ENCODE measurements at places on chromosomes 11 and 22.

GRCh38 chr11:114664641-114665040 is 13.7 kb upstream of the NXPE2 start:
- DNase-seq, result no peak

GRCh38 chr11:90556606-90557005 is 333.8 kb upstream of the CHORDC1 start:
- DNase-seq, result no peak

DNA sequence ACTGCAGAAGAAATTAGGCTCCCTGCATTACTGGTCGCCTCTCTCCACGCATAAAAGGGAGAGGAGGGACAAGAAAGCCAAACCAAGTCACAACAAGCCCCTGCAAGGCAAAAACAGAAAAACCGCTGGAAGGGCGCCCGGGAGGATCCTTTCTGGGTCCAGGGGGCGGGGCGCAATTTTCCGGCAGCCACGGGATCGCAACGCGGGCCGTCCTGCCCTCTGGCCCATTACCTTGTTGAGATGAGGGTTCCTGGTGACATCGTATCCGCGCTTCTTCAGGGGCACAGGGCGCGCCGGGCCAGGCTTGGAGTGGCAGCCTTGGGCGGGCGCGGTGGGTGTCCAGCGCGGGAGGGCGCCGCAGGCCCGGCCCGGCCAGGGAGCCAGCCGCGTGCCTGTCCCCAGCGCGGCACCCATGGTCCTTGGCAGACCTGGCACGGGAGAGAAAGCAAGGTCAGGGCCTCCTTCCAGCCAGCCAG is 847 bp downstream of the ME3 start:
- no peak for DNase-seq

GRCh38 chr11:105321696-105322095 is 182.1 kb upstream of the CARD18 start:
- DNase-seq, result no peak

GRCh38 chr11:14554959-14555358 is 34.8 kb upstream of the PSMA1 start:
- DNase-seq, result no peak

DNA sequence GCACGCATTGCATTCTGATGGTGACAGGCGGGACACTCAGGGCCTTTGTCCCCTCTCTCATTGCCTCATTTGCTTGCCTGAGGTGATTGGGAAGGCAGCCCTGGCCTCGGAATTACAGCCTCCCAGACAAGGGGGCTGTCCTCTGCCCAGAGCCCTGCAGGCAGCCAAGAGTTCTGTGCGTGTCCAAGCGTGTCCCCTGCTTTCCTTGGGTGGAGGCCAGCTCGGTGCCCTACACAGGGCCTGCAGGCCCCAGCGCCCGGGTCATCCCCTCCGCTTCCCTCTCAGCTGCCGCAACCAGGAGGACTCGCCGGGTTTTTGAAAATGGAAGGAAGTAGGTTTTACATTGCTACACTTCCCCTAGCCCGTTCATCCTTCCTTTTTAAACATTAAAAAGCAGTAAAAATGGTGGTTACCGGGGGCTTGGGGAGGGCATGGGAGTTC is 1.9 kb downstream of the GRAMD4 start:
- no peak for DNase-seq

DNA sequence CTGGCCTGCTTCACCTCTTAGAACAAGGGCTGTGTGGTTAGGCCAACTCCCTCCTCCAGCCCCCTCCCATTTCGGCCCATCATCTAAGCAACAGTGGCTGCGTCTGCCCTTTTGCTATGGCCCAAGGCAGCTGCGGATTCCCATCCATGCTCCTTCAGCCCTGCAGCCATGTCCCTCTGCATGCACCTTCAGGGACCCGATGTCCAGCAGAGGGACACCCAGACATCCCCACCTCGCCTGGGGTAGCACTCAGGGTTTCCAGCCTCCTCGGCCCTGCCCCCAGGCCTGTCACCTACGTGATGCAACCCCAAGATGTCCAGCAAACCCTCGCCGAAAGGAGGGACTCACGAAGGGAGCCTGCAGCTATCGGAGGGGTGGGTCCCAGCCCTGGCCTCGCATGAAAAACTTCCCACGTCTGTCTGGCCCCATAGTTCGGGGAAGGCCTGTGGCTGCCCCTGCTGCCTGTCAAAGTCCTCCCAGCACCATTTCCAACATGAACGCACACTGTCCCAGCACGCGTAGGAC is 194.4 kb downstream of the CTTN start:
- DNase-seq, result no peak

DNA sequence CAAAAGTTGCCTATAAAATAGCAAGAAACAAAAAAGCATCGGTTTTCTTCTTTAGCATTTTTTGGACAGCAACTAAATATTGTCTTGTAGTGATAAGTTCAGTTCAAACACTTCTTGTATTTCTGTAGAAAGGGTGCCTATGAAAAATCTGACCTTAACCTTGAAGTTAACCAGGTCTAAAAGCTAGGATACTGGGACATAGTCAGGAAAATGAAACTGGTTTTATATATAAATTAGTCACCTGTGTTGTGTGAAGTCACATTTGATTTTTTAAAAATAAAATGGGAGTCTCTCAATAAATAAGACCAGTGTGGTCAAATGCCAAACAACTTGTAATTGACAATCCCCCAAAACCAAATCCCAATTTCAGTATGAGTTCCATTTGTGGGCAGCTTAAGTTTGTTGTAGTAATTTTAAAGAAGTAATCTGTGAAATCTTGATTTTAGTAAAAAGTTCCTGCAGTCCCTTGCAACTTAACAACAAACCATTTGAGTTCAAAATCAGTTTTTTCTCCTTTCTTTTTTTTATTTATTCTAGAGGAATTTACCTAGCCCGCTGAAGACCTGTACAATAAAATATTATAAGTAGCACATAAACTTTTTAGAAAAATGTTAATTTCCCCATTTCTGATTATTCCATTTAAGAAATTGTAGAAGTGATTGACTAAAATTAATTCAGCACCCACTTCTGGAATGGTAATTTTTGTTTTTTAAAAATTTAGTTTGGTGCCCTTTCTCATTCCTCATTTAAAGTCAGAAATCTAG is 84.5 kb upstream of the PPARA start:
- DNase-seq, result no peak

- DNase-seq, result no peak
These were observed 42.3 kb downstream of the C11orf96 start for GRCh38 chr11:43984519-43985385.

- no peak for DNase-seq
These were observed 673 bp upstream of the SCUBE2 start for GRCh38 chr11:9092072-9092471.

DNA sequence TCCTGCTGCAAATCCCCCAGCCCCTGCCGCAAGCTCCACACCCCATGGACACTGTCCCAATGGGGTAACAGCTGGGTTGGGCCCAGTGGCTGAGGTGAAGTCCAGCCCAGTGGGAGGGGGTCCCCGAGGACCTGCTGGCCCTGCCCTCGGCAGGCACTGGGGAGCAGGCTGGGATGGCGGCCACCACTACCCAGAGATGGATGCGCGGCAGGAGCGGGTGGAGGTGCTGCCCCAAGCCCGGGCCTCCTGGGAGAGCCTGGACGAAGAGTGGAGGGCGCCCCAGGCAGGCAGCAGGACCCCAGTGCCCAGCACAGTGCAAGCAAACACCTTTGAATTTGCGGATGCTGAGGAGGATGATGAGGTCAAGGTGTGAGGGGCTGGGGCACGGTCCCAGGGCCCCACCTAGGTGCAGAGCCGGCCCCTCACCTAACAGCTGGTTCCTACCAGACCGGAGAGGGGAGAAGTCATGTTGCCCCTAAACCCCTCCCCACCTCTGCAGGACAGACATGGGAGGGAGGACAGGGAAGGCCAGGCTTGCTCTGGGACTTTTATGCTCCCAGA is 8.2 kb downstream of the CDC42EP1 start:
- DNase-seq, result no peak

GRCh38 chr11:10328314-10329098 is 23.6 kb downstream of the ADM start:
- DNase-seq, result no peak

DNA sequence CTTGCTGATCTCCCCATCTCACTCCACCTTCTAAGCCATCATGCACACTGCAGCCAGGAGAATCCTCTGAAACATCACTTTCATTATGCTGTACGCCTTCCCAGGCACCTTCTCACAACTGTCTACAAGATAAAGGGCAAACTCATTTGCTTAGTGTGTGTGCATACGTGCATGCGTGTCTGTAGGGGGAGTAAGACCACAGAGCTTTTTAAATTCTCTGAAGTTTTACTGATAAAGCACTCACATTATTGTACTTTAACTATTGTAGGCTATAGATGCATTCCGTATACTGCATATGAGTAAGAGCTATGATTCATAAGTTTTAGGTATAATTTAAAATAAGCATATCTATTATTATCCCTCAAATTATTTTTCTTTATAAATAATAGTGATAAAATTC is 15.3 kb upstream of the ANKK1 start:
- no peak for DNase-seq

DNA sequence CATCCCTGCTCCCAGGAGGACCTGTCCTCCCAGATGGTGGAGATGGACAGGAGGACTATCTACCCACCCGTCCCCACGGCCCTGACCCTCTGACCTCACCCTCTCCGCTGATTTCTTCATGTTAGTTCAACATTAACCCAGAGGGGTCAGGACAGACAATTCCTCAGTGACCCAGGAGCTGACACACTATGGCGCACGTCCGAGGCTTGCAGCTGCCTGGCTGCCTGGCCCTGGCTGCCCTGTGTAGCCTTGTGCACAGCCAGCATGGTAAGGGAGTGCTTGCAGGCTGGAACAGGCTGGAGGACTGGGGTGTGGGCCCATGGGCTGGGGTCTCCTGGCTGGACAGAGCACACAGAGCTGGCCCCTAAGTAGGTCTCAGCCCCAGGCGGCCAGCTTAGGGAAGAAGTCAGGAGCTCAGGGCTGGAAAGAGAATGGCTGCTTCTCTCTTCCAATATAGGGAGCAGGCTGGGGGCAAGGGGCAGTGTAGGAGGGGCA is at the start of gene F2:
Gene F2 (plus strand): TSS at position 166 of the 495 bp plus-strand sequence. CDS start 23 bp downstream, at position 189.
- no peak for DNase-seq

- no peak for DNase-seq
These were observed 2.9 kb downstream of the MGAT3 start for GRCh38 chr22:39459681-39460080.

- no peak for DNase-seq
These were observed 89.0 kb downstream of the ATXN10 start for GRCh38 chr22:45760682-45761081.

DNA sequence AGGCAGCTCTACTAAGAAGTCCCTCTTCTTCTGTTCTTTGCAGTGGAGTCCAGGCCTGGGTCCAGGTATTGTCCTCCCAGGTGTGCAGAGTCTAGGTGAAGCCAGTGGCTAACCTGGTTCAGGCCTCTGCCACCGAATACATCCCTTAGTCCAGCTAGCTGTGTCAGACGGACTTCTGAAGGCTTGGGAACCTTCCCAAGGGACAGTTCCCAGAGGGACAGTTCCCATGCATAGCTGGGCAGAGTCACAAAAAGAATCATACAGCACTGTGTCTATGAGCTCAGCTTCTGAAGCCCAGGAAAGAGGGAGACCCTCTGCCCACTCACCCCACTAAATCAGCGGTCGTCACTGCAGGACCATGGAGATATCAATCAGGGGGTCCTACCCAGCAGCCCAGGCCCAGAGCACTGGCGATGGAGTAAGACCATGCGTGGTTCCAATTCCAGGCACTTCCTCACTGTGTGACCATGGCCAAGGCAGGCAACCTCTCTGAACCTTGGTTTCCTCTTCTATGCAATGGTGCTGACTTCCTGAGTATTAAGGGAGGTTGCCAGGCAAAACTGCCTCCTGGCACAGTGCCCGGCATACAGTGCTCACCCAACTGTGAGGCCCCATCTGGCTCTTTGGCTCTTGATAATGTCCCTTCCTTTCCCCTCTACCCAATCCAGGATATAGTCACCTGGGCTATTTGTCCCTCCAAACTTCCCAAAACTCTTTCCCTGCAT is 3.4 kb downstream of the MS4A10 start:
- no peak for DNase-seq

DNA sequence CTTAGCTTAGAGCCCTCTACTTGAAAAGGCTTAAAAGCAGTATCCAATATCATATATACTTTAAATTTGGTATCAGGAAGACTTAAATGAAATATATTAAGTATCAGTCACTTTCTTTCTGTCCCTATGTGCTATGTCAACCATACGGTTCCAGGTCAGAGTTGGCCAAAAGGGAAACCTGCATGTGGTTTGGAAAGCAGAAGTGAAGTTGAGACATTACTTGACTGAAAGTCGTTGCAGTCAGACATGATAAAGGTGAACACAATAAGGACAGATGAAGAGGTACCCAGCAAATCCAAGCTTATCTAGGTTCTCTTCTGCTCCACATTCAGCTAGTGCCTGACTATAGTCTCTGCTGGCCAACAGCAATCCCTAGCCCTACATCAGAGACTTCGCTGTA is 336.8 kb downstream of the KCNA4 start:
- DNase-seq, result no peak

- DNase-seq, result no peak
These were observed 47.6 kb downstream of the BRD1 start for GRCh38 chr22:49779853-49780697.

DNA sequence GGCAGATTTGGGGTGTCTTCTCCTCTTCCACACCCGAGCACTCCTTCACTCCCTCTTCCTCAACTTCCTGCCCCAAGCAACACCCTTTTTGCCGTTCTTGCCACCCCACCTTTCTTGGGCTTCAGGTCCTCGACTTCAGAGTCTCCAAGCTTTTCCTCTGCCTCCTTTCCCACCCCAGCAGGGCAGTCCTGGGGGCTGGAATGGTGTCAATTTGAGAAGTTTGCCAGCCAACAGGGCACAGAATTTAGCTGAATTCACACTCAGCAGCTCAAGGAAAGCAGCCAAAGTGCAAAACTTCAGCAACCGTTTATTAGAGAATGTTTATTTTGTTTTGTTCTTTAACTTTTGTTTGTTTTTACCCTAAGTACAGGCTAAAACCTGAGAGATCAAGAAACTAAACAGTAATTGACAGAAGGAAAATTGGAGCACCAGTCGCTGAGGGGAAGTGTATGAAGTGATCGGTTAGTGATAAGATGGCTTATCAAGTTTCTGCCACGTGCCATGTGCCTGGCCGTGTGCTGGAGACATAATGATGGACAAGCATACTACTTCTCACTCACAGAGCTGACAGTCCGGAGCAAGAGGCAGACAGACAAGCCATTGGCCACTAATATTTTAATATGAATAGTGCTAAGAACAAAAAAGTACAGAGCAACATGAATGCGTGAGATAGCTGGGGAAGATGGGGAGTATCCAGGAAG is 44.4 kb downstream of the AHNAK start:
- DNase-seq, result no peak

DNA sequence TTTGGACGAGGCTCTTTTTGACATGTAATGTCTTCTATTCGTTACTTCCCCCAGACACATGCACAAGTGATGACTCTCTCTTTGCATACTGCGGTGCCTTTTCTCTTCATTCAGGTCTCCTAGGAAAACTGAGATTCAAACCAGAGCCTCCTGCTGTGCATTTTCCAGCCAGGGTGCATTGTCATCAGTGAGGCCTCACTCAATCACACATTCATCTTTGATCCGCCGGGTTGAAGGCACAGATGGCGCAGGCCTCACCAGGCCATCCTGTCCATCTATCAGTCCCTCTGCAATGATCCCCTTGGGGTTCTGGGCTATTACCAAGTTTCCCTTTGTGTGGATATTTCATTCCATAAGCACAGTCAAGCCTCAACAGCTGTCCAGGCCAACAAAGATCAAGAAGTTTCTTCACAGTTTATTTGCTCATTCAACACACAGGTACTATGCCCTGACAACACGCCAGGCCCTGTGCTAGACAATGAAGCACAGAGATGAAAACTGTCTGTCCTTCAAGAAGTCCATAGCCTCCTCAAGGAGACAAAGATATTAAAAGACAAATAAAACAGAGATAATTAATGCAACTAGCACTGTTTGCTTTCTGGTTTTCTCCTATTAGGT is 107.8 kb downstream of the LARGE1 start:
- DNase-seq, result no peak

GRCh38 chr11:122862091-122862490 is 20.5 kb upstream of the JHY start:
- no peak for DNase-seq

All from activated T-cell treated with anti-CD3 and anti-CD28 coated beads, Interleukin-2, amount 50 U/mL, for 24 hours (primary cell).